NCI-H2029 (cell line): ENCODE measurements at places on chromosomes 4 and X.

DNA sequence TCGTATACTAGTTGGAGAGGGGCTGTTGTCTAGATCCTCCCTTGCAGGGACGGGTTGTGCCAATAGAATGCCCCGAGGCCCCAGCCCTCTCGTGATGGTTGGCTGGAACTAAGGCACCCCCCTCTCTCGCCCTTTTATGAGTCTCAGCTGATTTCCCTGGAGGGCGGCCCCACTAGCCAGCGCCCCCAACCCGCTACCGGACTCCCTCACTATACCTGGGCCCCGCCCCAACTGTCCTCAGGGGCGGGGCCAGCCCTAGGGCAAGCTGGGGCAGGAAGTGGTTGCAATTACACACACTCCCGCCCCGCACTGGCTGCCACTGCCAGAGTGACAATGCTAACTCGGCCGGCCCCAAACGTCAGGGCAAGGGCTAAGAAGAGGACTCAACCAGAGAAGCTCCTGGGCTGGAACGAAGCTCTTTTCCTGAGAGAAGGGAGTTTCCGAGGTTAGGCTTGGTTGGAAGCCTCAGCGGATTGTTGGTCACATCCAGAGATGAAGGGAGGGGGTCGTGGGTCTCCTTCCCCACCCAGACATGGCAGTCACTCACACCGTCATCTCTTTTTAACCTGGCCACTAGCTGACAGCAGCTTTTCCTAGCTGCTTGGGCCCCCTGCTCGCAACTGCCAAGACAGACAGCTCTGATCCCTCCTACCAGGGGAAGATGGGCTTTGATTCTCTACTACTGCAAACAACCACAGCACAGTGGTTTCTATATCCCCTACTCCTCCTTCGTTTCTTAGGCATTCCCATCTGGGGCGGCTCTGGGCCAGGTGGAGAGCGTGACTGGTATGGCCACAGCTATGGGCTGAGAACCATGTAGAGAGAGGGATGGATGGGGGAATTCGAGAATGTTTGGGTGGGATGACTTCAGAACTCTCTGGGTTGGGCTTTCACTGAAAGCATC, 21.0 kb upstream of the BCORL1 start:
- DNase-seq, result peak; percentile 61

- no peak for DNase-seq
Measured at GRCh38 chr4:138565576-138565975, 323.4 kb upstream of the SLC7A11 start.

- no peak for DNase-seq
Measured at GRCh38 chrX:68832101-68832416, 3.2 kb downstream of the EFNB1 start.

- DNase-seq, result no peak
Measured at GRCh38 chr4:70902577-70903290, 565 bp downstream of the MOB1B start.

GRCh38 chr4:144787365-144788258, 141.7 kb downstream of the HHIP start:
- no peak for DNase-seq

GRCh38 chr4:48651914-48652313, 128.2 kb downstream of the FRYL start:
- DNase-seq, result no peak

- DNase-seq, result no peak
Measured at GRCh38 chr4:147110473-147111367, 165.1 kb upstream of the TTC29 start.

- DNase-seq, result no peak
Measured at GRCh38 chrX:19086102-19086772, 36.0 kb downstream of the ADGRG2 start.

GRCh38 chrX:102599951-102600579, 750 bp downstream of the ARMCX5 start:
- DNase-seq, result no peak

GRCh38 chr4:183399126-183399522, 45.3 kb upstream of the CDKN2AIP start:
- no peak for DNase-seq
